ENCODE measurements at places on chromosomes 1 and 21. TPM values are rescaled to one million over a fixed set of nuclear protein-coding genes. Genes with fewer than 3 reads are reported as not detected.
A peak's percentile ranks its signal among the peaks of the same experiment; 100 is the strongest.

Gene SLC30A7
- 19.3 TPM for total RNA-seq

Gene C4BPA
- total RNA-seq: not detected

DNA sequence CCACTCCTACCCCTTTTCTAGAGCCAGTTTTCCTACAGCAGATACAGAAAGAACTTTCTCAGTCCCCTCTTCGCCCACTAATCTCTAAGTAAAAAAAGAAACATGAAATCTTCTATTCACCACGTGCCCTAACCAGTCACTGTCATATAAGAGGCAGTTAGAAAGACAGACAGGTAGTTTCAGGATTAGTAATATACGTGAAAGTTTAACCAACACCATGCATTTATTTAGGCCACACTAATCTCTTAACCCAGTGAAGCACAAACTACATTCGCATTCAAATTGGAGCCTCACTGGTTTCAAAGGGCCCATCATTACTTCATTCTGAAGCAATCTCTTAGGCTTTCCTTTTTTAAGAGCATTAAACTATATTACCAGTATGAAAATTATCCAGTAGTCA is 10.1 kb downstream of the GPATCH2 start:
- ATAC-seq: no peak

DNA sequence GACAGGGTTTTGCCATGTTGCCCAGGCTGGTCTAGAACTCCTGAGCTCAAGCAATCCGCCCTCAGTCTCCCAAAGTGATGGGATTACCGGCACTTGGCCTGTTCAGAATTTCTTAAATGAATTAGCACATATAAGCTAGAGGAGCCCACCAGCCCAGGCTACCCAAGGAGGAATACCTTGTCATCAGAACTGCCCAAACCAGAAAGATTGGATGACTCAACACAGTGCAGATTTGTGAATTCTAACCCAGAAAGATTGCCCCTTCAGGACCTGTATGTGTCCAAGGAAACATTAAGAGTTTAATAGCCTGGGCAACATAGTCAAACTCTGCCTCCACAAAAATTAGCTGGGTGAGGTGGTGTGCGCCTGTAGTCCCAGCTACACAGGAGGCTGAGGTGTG is 14.0 kb upstream of the LIN9 start:
- ATAC-seq: no peak

GRCh38 chr1:23369335-23370013 is at the start of gene ZNF436:
Gene ZNF436, minus strand, starts transcription at chr1:23369836. Its CDS starts 1,831 bp downstream, at chr1:23368005.
- no peak for ATAC-seq

DNA sequence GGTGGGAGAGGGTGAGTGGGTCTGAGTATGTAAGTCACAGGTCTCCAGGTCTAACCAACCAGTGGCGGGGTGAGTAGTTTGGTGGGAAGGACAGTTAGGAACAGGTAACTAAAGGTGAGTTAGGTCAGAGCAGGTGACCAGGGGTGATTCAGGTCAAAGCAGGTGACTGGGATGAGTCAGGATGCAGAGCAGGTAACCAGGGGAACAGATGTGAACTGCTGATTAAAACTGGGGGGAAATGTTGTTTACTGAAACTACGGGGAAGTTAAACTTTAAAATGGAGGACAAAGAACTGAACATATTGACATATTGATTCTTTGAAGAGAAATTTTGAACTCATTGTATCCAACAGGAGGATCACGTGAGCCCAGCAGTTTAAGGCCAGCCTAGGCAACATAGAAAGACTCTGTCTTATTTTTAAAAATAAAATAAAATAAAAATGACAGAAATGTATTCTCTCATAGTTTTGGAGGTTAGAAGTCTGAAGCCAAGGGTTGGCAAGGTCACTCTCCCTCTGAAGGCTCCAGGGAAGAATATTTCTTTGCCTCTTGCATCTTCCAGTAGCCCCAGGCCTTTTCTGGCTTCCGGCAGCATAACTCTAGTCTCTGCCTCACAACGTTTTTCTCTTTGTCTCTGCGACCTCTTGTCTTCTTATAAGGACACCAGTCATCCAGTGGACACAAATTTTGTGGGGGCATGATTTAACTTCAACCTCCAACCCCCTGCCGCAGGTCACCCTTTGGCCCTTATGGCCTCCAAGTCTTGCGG is 64.3 kb upstream of the TINAGL1 start:
- ATAC-seq: no peak

GRCh38 chr21:40466893-40467483 is 380.0 kb downstream of the DSCAM start:
- no peak for ATAC-seq

GRCh38 chr1:111563619-111564018 is 56.0 kb upstream of the RAP1A start:
- ATAC-seq: no peak

DNA sequence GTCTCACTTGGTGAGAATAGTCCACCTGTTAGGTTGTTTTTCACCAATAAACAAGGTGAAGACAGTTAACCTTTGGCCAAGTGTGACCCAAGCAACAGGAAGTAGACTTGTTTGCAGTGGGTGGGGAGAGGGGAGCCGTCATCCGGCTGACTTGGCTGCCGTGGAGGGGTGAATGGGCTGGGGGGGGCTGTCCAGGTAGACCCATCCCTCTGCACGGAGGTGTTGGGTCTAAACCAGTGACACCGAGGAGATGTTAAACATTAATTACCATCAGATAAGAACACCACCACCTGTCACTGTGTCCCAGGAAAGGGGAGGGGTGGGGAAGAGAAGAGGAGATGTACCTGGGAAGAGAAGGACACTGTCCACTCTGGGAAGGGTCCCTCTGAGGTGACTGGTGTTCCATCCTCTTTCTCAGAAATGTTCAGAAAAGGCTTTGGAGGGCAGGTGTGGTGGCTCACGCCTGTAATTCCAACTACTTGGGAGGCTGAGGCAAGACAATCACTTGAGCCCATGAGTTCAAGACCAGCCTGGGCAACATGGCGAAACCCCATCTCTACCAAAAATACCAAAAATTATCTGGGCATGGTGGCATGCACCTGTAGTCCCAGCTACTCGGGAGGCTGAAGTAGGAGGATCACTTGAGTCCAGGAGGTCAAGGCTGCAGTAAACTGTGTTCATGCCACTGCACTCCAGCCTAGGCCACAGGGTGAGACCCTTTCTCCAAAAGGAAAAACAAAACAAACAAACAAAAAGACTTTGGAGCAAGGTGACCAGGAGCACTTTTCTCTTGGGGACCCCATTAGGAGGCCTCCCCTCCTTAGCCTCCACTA is 6.7 kb upstream of the MYOM3 start:
- no peak for ATAC-seq

- no peak for ATAC-seq
Observed at GRCh38 chr21:27168084-27168483, 201.2 kb upstream of the ADAMTS5 start.

- no peak for ATAC-seq
Observed at GRCh38 chr1:164912290-164912689, 353.3 kb downstream of the PBX1 start.

GRCh38 chr1:178857126-178857525 is 13.8 kb downstream of the ANGPTL1 start:
- ATAC-seq: no peak

DNA sequence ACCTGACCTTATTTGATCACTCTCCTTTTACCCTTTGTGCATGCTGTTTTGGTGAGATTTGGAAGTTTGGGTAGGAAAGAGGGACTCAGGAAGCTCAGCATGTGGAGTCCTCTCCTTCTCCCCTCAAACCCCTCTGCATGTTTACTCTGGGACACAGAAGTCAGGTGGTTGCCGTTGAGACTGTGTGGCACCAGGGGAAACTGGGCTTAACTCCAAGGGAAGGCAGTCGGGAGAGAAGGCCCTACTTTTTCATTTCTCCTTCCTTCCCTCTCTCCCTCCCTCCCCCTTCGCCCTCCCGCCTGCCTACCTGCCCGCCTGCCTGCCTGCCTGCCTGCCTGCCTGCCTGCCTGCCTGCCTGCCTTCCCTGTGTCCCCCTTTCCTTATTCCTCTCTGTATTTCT is 34.8 kb upstream of the TTC22 start:
- no peak for ATAC-seq

DNA sequence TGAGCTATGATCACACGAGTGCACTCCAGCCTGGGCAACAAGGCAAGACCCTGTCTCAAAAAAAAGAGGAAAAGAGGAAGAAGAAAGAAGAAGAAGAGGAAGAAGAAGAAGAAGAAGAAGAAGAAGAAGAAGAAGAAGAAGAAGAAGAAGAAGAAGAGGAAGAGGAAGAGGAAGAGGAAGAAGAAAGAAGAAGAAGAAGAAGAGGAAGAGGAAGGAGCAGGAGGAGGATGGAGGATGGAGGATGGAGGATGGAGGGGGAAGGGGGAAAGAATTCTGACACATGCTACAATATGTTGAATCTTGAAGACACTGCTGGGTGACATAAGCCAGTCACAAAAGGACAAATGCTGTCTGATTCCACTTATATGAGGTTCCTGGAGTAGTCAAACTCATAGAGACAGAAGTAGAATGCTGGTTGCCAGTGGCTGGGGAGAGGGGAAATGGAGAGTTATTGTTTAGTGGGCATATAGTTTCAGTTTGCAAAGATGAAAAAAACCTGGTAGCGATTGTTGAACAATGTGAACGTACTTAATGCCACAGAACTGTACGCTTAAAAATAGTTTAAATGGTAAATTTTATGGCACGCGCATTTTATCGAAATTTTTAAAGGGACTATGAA is 47.3 kb upstream of the COA6 start:
- no peak for ATAC-seq

DNA sequence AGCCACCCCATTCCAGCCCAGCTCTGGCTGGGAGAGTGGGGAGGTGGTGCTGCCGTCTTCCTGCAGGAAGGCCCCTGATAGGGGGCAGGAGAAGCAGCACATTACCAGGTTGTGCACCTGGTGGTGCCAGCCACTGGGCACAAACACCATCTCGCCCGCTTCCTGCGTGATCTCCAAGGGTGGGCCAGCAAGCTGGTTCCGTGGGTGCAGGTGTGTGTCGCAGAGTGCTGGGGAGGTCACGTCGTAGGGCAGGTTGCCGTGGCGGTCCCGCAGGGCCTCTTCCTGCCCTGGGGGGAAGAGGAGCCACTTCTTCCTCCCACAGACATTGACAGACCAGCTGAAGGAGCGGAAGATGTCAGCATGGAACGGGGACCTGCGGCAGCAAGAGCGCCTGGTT is 1.8 kb downstream of the JMJD4 start:
- no peak for ATAC-seq

DNA sequence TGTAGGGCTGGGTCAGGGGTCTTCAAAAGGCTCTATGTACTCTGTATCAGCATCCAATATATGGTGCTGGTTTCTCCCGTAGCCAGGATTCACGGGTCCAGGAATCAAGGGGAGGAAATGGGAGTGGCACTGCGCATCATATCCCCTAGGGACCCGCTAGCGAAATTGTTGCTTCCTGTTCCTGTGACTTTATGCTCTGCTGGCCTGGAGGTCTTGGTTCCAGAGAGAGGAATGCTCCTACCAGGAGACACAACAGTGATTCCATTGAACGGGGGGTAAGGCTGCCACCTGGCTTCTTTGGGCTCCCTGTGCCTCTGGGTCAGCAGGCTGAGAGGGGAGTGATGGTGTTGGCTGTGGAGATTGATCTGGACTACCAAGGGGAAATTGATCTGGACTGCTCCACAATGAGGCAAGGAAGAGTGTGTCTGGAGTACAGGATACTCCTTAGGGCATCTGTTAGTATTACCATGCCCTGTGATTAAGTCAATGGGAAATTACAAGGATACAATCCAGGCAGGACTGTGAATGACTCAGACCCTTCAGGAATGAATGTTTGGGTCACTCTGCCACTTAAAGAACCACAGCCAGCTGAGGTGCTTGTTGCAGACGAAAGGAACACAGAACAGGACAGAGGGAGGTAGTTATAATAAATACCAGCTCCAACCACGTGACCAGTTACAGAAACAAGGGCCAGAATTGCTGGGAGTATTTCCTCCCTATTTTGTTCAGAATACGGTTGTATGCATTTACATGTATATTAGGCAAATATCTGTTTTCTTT is 10.2 kb downstream of the SPSB1 start:
- ATAC-seq: peak; percentile 83
